ENCODE measurements at places on chromosomes 3 and 15.

- DNase-seq = no peak
Observed at GRCh38 chr3:162337630-162338029, 841.0 kb downstream of the OTOL1 start.

DNA sequence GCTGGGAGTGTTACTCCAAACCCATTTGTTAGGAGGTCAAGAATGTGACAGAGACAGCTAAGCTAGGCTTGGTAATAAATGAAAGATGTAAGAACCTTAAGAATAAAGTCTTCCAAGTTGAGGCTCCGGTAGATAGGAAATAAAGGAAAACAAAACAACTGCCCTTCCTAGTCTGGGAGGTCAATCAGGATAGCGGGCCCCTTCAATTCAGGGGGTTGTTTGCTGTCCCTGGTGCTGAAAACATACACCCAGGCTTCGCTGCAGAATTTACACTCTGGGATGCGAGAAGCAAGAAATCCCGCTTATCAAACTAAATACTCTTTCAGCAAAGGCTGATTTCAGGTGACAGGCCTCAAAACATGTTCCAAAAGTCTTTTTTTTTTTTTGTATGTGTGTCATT lies 393.4 kb downstream of the NTRK3 start:
- DNase-seq = no peak

DNA sequence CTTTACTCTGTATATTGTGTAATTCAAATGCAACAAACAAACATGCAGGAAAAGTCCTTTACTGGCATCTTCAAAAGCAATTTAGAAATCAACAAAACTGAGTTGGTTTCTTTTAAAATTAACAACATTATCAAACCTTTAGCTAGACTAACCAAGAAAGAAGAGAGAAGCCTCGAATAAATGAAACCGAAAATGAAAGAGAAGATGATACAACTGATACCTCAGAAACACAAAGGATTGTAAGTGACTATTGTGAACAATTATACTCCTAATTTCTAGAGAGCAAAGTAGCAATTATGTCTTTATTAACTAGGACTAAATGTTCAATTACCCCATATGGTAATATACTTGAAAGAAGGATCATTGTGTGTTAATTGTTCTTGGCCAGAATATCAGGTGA lies 49.2 kb upstream of the P3H2 start:
- DNase-seq = no peak

DNA sequence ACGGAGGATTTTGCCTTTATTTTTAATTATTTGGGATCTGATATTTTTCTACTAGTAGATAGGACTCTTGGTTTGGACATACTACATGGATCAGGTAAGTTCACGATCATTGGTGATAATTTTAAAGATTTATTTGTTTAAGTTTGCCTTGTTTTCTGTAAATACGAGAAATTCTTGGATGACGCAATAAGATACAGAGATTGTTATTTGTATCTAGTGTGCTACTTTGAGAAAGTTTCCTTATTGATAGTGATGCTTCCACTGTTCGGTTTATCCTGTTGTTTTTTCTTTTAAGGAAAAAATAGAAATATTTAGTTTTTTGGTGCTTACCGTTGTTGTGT lies 577 bp downstream of the CHD2 start:
- no peak for DNase-seq

- no peak for DNase-seq
Observed at GRCh38 chr15:85960381-85960780, 119.3 kb upstream of the AGBL1 start.

DNA sequence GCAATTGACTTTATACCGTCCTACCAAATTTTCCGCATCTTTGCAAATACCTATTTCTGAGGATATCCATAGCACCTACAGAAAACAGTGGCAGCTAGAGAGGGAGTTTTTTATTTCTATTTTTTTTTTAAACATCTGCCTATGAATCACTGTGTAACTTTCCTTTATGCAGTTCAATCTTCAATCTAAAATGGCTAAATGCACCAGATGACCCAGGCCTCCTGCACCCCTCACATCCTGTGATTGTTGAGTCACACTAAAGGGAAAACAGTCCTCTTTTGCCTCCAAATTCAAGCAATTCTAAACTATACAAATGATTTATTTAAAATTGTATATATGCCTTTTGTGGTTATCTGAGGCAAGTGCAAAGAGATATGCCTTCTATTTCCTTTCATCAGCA lies 20.1 kb upstream of the BCL6 start:
- no peak for DNase-seq

DNA sequence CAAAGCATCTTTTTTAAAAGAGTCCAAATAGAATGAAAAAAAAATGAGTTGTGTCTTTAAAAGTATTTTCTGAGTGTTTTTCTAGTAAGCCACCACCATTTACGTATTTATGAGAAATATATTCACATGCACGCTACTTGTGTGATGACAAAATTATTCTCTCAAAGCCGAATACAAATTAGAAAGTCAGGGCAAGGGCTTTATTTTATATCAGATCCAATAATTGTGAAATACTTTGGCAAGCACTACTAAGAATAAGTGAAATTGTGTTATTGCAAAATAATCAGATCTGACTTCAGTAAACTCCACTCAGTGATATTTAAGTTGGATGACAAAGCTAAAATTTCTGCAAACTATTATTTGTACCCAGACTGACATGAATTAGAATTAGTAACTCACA lies 589.3 kb upstream of the KCNMB2 start:
- no peak for DNase-seq

DNA sequence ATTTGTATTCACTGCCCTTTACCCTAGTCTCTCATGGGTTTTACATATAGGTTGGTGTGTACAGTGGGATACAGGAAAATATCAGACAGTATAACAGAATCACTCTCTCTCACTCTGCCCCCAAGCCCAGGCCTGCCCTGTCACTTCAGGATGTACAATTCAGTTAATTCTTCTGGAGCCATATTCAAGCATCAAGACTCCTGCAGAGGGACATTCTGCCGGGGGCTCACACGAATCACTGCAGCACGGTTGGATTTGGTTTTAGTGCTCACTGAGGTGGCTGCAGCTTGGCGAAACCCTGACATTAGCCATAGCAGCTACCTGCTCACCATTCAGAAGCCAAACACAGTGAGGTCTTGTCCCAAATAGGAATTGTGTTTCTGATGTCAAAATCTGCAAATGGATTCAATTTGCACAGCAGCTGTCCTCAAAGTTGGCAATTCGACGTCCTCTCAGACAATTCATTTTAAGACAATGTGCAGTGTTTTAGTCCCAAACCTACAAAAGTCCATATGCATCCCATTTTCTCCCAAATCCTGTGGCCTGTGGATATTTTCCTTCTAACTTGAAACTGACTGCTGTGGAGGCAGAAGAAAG lies 82.9 kb downstream of the CHSY1 start:
- no peak for DNase-seq

DNA sequence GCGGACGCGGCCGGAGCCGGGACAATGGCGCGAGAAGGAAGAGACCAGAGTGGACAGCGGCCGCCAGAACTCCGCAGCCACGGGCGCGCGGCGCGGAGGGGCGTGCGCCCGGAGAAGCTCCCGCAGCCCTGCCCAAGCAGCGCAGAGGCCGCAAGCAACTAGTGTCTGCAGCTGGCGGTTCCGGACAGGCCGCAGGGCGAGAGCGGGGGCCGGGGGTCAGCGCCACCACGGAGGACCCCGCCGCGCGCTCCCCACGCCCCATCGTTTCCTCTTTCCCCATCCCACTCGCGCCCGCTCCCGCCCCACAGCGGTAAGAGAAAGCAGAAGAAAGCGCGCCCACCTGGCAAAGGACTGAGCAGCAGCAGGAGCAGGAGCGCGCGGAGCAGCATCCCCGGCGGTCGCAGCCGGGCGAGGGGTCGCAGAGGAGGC lies 440 bp downstream of the PRTG start:
- DNase-seq = peak; percentile 64

GRCh38 chr3:170517242-170517945 lies 68.5 kb downstream of the SLC7A14 start:
- no peak for DNase-seq

GRCh38 chr15:77495838-77496596 lies 75.3 kb downstream of the HMG20A start:
- DNase-seq = no peak

DNA sequence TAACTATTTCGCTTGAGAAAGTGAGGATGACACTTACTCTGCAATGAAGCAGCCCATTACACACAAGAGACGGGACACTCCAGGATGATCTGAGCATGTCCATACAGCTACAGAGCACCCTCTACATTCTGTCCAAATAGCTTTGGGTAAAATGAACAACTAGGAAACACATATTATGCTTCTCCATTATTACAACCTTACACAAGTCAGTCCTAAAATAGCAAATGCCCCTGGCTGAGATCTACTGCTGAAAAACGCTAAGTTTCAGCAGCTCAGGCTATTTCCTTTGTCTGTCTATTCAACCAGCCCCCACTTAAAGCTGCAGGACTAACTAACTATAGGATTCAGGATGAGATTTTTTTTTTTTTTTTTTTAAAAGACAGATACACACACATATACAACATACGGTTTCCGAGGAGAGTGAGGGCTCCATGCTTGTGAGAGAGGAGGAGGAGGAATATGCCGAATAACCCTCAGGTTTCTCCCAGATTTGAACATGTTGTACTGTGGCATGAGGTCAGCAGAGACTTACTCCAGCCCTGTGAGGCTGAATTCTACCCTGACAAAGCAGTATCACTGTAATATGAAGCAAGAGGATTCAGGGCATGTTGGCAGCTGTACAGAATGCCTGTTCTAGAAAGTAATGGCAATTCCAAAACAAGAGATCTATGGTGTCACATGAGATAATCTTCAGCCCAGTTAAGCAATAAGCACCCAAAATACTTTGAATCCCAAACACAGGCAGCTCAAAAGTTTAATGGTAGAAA lies 117.3 kb upstream of the PLXND1 start:
- DNase-seq = no peak

- DNase-seq = no peak
Observed at GRCh38 chr3:13141991-13142412, 68.8 kb upstream of the IQSEC1 start.

GRCh38 chr3:42205800-42206514 lies 60.0 kb downstream of the CCK start:
- DNase-seq = no peak

DNA sequence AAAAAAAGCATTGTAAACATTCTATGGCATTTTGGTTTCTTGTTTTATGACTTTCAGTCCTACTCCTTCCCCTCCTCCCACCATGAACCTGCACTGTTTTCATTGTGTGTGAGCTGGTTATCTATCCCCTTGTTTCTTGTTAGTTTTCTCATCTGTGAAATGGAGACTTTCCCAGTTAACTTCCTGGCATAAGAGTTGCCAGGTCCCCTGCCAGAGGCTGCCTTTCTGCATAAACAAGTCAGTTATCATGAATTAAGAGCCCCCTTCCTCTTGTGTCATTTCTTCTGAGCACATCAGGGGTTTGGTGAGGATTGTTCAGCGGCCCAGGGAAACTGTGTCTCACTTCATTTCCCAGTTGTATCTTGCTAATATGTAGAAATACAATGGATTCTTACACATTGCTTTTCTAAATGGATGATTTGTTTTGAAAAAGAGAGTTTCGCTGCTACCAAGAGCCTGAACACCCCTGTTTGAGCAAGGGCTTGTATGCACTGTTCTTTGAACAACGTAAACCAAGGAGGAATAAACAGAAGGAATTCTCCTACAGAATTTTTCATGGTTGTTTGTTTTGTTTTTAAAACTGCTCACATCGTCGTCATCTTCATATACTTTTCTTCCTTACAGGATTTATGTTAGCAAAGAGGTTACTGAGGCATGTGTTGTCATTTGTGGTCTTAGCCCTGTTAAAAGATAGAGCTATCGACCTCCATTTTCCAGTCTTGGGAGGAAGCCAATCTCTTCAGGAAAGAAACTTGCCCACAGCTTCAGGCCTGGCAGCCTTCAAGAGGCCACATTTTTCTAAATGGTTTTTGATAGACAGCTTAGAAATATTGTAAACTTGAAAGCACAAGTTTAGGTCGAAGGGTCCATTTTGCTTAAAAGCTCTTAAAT lies 144.6 kb upstream of the IL12A start:
- no peak for DNase-seq

DNA sequence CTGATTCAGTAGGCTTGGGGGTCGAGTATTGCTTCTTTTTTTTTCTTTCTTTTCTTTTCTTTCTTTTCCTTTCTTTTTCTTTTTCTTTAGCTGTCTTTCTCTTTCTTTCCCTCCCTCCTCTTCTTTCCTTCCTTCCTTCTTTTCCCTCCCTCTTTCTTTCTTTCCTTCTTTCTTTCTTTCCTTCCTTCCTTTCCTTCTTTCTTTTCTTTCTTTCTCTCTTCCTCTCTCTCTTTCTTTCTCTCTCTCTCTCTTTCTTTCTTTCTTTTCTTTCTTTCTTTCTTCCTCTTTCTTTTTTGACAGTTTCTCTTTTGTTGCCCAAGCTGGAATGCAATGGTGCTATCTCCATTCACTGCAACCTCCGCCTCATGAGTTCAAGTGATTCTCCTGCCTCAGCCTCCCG lies 36.0 kb downstream of the TM4SF4 start:
- no peak for DNase-seq

- peak; percentile 62 for DNase-seq
Observed at GRCh38 chr15:59688423-59688781, 718 bp downstream of the BNIP2 start.

DNA sequence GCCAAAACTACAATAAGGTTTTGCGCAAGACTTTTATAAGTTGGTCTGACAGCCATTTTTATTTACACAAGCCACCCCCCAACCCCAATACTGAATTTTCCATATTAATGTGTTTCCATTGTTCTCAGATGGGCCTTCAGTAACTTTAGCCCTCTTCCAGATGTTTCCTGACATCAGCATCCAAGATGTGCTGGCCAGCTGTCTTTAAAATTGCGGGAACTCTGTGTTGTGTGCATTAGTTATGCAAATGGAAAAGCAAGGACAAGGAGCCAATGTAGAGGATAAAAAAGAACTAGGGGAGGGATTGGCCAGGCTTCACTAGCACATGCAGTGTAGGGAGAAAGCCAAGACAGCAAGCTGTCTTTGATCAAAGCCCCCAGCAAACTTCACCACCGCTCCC lies 45.4 kb downstream of the COMMD2 start:
- DNase-seq = no peak

GRCh38 chr3:99747915-99748314 lies 69.7 kb upstream of the CMSS1 start:
- peak; percentile 53 for DNase-seq

DNA sequence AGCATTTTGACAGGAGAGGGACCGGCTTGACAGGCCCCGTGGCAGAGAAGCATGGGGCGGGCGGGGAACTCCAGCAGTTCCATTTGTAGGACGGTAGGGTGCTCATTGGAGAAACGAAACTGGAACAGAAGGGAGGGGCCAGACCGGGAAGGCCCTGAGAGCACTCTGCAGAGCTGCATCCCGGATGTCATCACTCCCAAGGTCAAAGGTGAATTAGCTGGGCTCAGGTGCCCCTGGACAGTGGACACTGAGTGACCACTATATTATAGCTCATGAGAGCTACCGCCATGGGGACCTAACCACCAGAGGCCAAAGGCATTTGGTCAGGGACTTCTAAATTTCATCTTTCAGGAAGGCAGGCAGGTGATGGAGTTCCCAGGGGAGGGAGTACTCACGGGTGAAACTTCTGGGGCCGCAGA lies 7.3 kb downstream of the CSRNP1 start:
- no peak for DNase-seq

DNA sequence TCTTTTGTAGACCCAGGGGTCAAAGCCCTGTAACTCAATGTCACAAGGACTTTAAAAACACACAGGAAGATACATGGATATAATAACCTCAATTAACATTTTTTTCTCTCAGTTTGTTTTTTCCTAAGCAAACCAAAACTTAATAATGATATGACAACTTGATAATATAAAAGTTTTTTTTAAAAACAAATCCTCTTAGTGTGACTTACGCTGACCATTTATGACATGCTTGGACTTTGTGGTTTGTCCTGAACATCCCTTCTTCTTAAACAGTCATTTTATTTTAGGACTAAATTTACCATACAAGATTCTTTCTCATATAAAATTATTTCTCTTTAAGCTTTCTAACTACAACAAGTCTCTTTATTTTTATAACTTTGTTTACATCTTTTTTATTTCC lies 25.4 kb upstream of the FAM3D start:
- no peak for DNase-seq

Measured in SW 1271 (cell line).